ENCODE measurements at places on chromosomes 11 and 22.

DNA sequence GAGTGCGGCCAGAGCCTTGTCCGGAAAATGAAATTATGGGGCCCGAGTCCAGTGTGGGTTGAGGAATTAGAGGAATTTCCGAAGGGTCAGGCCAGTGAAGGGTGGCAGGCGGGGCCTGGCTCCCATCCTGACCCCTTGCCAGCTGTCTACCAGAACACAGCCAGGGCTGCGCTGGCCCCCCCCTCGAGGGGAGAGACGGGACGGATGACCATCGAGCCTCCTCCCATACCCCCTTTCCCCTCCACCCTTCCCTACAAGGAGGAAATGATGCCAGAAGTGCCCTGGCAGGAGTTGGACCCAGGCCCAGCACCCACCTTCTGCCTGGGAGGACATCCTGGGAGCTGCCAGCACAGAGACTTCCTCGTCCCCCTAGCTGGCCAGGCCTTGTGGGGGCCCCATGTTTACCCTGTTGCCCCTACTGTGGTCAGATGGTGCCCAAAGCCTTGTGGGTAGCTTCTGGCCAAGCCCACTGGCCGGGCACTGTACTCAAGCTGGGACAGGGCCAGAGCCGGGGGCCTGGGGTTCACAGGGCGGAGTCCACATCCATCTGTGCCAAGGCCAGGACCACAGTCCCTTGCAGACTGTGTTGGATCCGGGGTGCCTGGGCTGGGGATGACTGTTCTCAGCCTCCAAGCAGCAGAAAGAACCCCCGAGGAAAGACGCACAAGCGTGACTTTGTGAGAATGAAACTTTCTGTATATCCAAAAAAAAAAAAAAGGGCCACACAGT lies 20.8 kb downstream of the ARVCF start:
- H3K4me1 ChIP-seq: no peaks in the 10 kb centered on the region
- H3K27ac ChIP-seq: no peak overlapping the region
- H3K4me3 ChIP-seq: no peak overlapping the region

DNA sequence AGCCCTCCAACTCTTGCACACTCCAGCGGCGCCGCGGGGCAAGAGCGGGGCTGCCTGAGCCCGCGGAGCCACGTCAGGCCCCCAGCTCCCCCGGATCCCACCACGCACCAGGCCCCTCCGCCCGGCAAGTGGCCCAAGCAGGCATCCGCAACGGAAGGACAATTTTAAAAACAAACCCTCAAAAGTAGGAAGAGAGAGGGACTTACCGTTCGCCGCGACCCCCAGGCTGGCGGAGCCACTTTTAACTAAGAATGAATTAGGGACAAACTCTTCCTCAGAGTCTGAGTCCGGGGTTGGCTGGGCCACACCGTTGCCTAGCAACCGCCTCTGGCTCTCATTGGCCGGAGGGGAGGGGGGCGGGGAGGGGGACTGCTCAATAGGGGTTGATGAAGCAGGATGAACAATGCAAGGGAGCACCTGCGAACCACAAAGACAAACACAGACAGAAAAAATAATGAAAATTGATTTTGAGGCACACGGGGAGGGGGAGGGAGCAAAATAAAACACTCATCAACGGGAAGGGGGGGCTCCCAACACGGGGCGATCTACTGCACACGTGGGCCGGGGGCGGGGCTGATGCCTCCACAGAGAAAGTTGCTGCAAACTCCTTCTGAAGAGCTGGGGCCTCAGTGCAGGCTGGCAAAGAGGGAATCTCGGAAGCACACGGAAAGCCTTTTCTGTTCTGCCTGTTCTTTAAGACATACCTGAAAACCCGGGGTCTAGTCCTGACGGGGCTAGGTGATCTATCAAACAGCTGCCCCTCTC lies 387.5 kb upstream of the NARS2 start:
- H3K27ac ChIP-seq: no peak overlapping the region
- no peak overlapping the region for H3K4me3 ChIP-seq
- DNase-seq: no peak
- no peaks in the 10 kb centered on the region for H3K36me3 ChIP-seq

- no peak overlapping the region for H3K4me3 ChIP-seq
- DNase-seq: no peak
- peaks cover 3% of the 10 kb centered on the region for H3K4me1 ChIP-seq
- H3K27me3 ChIP-seq: no peaks in the 10 kb centered on the region
These were observed 14.2 kb downstream of the SAAL1 start for GRCh38 chr11:18091731-18092130.

GRCh38 chr11:124751741-124752470 lies at the start of gene VSIG2:
VSIG2 (minus strand) TSS chr11:124752255; CDS start chr11:124752137, 118 bp downstream.
- H3K36me3 ChIP-seq: peaks cover 3% of the 10 kb centered on the region
- H3K4me1 ChIP-seq: peaks cover 6% of the 10 kb centered on the region
- H3K27me3 ChIP-seq: peaks cover 10% of the 10 kb centered on the region
- peak within 1 kb of the TSS; percentile 68 for H3K4me3 ChIP-seq
- H3K27ac ChIP-seq: peak within 1 kb of the TSS; percentile 78

- H3K4me1 ChIP-seq: no peaks in the 10 kb centered on the region
- no peak for DNase-seq
- H3K4me3 ChIP-seq: no peak overlapping the region
- peaks cover 11% of the 10 kb centered on the region for H3K27me3 ChIP-seq
- no peaks in the 10 kb centered on the region for H3K36me3 ChIP-seq
- H3K27ac ChIP-seq: no peak overlapping the region
These were observed 72.3 kb upstream of the SYN3 start for GRCh38 chr22:33130473-33130872.

DNA sequence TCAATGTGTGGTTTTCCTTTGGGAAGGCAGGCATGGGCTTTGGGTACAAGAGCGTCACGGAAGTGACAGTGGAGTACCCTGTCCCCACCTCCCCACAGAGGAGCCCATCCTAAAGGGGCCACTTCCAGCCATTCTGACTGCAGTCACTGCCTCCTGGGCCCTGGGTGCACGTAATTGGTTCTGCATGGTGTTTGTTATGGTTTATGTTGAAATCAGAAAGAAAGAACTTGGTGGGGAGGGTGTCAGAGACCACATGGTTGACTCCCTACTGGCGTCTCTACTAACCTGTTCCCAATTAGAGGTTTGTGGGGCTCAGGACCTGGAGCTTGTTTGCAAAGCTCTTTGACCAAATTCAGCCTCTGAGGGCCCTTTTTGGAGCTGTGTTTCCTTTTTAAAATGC lies 40.8 kb downstream of the RIBC2 start:
- H3K4me3 ChIP-seq: no peak overlapping the region
- peaks cover 9% of the 10 kb centered on the region for H3K27me3 ChIP-seq
- no peaks in the 10 kb centered on the region for H3K4me1 ChIP-seq

DNA sequence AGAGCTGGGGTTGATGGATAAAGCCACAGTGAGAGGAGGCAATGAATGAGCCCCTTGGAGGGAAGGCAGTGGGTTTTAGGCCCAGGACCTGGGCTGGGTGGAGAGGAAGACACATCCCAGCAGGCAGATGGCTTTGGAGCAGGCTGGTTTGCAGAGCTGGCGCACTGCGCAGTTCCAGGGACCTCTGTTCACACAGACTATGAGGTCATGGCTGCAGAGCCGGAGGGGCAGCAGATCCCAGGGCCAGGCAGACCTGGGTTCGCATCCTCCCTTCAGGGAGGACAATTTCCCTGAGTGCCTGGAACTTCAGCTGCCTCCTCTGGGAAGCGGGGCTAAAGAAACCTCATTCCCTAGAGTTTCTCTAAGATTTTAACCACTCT lies 28.2 kb upstream of the DGKZ start:
- DNase-seq: no peak
- no peaks in the 10 kb centered on the region for H3K27me3 ChIP-seq
- H3K4me3 ChIP-seq: no peak overlapping the region
- H3K4me1 ChIP-seq: peaks cover 16% of the 10 kb centered on the region
- H3K36me3 ChIP-seq: no peaks in the 10 kb centered on the region
